ENCODE measurements at places on chromosomes 12 and 14.

- DNase-seq, result peak; percentile 53
These were observed 37.3 kb upstream of the ZDHHC17 start for GRCh38 chr12:76726626-76727025.

DNA sequence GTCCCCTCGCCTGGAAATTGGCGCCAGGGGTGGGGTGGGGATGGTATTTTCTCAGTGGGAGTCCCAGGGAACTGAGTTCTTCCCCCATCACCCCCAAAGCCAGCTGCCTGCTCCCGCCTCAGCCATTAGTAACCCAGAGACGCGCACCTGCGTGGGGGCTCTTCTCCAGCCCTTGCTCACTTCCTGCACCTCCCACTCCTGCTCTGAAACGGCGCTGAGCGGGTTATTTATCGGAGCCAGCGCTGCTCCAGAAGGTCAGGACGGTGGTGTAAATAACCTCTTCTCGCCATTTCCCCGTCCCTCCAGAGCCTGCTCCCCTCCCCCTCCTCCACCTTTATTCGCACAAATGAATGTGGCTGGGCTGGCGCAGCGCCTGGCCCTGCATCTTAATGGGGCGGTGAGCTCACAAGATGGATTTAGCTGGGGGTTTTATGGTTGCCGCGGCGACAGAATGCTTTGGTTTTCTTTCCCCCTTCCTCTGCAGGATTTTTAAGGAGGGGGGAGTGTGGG, 12.2 kb downstream of the GPR84 start:
- DNase-seq, result peak; percentile 70

DNA sequence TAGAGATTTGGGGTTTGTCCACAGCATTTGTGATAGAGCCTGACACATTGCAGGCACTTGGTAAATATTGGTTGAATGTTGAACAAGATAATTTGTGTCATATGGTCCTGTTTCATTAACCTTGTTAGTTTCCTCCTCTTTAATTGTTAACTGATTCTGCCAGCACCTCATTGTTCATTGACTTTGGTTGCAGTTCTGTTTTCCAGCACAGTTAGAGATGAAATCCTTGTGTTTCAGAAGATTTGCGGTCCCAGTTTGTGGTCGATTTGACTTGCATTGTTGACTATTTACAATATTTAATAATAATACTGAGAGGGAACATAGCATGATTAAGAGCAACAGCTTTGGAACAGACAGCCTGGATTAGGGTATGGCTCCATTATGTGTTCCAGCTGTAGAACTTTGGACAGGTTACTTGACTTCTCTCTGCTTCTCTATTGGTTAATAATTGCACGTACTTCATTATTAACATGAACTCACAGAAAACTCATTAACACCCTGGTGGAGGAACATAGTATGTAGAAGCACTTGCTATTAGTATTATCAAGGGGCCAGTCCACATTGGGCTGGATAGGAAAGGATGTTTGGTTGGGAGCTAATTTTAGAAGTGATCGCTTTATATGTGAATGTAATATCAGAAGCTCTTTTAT, 8.7 kb downstream of the DRAM1 start:
- DNase-seq, result no peak

- DNase-seq, result no peak
These were observed 46.8 kb downstream of the MOK start for GRCh38 chr14:102258136-102258535.

DNA sequence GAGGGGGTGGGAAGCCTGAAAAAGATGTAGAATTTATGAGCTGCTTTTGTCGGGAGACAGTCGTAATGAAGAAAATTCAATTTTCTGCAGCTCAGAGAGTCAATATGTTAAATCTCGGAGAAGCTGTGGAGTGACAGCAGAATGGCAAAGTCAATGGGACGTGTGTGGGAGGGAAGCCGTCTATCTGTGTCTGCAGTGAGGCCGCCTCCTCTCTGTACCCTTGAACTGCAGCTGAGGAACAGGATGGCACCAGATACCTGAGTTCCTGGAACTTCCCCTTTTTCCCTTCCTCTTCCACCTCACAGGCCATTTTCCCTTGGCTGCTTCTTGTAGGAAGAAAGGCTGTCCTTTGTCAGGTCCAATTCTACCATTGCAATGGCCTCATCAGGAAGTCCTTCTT, 9.3 kb upstream of the CALCOCO1 start:
- DNase-seq, result no peak
